ENCODE measurements at places on chromosomes 13 and 19.

GRCh38 chr13:98475522-98475921 lies 101.4 kb downstream of the STK24 start:
- DNase-seq, result no peak

GRCh38 chr13:30312904-30313303 lies 5.6 kb upstream of the KATNAL1 start:
- DNase-seq, result no peak

DNA sequence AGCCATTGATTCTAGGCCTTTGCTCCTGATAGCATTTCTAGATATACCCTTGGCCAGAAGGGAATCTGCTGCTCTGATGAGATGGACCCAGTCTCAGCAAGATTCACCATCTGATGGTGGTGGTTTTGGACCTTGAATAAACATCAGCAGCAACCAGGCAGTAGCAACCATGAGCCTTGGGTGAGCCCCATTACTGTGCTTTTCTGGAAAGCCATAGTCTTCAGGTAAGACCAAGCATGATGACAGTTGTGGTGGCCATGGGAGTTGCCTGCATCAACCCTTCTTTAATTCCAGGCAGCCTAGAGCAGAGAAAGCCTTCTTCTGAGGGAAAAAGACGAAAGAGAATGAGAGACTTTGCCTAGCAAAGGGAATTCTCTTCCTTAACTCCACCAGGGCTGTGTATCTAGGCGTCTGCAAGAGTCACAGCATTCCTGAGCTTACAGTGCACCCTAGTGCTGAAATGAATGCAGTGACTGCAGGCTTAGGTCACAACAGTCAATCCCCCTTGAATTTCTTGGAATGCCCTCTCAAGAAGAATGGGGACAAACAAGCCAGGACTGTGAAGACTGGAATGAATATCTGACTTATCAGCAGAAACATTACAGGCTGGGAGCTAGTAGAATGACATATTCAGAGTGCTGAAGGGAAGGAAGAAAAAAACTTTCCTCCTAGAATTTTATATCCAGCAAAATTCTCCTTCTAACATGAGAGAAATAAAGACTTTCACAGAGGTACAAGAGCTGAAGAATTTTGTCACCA lies 942.4 kb upstream of the PCDH20 start:
- peak; percentile 33 for DNase-seq

DNA sequence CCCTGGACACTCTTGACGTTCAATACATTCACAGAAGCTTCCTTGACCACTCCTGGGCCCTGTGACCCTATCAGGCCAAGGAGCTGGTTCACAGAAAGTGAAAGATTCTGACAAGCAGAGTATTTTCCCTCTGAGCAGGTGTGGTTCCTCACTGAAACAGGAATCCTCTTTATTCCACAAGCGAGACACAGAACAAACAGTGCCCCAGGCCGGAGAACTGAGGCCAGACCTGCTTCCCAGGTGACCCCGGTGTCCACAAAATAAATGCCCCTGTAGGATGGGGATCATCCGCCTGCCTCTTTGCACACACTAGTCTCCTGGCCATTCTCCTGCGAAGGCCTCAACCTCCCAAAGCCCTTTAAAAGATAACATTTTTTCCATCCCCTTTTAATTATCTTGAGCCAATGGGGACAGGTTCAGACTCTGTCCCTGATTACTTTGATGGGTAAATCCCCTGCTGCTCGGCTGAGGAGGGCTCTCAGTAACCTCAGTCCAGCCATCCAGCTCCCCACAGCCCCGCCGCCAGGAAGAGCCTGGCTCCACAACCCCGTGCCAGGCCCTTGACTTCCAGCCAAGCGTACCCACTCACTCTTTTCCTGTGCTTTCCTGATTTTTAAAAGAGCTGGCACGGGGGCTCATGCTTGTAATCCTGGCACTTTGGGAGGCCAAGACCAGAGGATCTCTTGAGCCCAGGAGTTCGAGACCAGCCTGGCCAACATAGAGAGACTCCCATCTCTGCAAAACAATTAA lies 129.1 kb downstream of the FOXO1 start:
- no peak for DNase-seq

GRCh38 chr13:111469916-111470506 lies 149.6 kb downstream of the TEX29 start:
- no peak for DNase-seq

GRCh38 chr13:35621989-35622388 lies 145.5 kb upstream of the MAB21L1 start:
- DNase-seq, result peak; percentile 39

DNA sequence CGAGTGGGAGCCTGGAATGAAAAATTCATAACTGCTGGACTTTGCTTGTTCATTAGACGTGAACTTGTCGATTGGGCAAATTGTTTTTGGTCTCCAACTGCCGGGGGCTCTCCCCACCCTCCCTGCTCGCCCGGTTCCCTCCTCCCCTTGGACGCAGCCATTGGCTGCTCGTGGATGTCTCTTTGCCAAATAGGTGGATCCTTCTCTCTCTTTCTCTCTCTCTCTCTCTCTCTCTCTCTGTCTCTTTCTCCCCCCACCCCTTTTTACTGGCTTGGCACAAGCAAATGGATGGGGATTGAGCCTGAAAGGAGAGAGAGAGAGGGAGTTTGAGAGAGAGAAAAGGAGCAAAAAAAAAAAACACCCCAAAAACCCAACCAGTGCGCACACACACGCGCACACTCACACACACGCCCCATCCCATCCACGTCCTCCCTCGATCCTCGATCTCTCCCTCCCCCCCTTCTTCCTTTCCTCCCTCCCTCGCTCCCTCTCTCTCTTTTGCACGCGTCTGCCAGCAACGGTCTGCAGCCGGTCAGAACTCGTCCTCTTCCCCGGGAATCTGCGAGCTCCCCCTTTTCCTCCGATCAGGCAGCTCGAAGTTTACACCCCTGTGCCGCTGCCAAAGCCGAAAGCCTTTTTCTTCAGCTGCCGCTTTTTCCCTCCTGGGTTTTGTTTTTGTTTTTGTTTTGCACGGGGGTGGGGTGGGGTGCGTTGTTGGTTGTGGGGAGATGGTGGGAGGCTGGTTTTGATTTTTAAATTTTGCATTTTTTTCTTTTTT lies 27.8 kb downstream of the NFIX start:
- peak; percentile 35 for DNase-seq

DNA sequence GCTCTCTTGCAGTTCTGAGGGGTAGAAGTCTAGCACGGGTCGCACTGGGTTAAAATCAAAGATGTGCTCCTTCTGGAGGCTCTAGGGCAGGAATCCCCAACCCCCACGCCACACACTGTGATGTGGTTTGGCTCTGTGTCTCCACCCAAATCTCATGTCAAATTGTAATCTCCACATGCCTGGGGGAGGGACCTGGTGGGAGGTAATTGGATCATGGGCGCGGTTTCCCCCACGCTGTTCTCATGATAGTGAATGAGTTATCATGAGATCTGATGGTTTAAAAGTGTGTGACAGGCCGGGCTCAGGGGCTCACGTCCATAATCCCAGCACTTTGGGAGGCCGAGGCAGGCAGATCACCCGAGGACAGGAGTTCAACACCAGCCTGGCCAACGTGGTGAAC lies 26.6 kb upstream of the CALM3 start:
- DNase-seq, result no peak

DNA sequence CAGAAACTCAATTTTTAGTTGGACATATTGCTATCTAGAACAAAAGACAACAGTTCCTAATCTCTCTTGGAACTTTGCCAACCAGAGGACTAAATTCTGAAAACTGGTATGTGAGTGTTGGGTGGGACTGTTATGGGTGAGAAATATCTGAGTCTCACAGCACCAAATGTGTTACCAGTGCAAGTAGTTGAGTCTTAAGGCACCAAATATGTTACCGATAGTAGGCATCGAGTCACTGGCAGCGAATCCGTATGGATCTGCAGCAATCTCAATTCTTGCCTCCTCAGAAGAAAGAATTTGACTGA lies 575.2 kb downstream of the DACH1 start:
- no peak for DNase-seq

GRCh38 chr19:52397310-52398080 lies at the start of gene ZNF528:
TSS of gene ZNF528 (plus strand) at chr19:52397849. CDS start at chr19:52402014, 4,165 bp downstream.
- peak; percentile 97 for DNase-seq

- DNase-seq, result no peak
These were observed 20.8 kb downstream of the LAIR2 start for GRCh38 chr19:54523403-54523802.

- no peak for DNase-seq
These were observed at the start of gene NAPSA for GRCh38 chr19:50365434-50366306. TSS of gene NAPSA (minus strand) at chr19:50365639. CDS start at chr19:50365621, 18 bp downstream.

DNA sequence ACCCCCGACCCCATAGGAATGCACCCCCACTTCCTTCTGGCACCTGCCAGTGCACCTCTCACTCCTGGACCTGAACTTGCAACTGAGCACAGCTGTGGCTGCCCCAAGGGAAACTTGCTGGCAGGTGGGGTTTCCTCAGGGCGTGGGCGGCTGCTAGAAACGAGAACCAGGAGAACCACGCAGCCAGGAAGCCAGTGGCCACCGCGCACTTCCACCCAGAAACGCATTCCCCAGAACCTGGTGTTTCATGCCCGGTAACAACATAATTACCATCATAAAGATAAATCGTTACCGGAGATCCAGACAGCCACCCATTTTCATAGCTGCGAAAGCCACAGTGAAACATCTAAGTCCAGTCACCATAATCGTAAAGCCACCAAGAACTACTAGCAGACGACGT lies 75.2 kb upstream of the C13orf46 start:
- no peak for DNase-seq

DNA sequence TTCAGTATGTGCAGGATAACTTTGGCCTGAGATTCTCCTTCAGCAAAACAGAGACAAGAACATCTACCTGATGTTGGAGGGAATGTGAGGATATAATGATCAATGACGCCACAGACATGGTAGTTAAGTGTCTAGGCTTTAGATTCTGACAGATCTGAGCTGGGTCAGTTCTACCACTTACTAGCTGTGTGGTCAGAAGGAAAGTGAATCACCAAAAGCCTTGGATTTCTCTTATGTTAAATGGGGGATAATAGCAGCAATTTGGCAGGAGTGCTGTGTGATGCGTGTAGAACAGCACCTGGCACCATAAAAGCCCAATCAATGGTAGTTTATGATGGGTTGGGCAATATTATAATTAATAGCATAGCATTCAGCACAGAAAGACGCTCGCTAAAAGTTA lies 41.7 kb downstream of the RXFP2 start:
- DNase-seq, result peak; percentile 1

All from NCI-H146 (cell line).